Mammary epithelial cell (primary cell): ENCODE measurements at places on chromosomes 2 and 18. TPM values are rescaled to one million over a fixed set of nuclear protein-coding genes. Genes with fewer than 3 reads are reported as not detected.

Gene SIX3
- total RNA-seq: not detected

Gene LBH
- total RNA-seq: 56.5 TPM

Gene SLC19A3
- total RNA-seq: 0.83 TPM

Gene UGT1A8
- not detected in 2 replicates for total RNA-seq

Gene ZC3H8
- 13.8 TPM for total RNA-seq

Gene RANBP2
- total RNA-seq: 47.6 and 56.1 TPM in 2 replicates
